CD4-positive, alpha-beta T cell treated with Interleukin-1 beta for 1 hour (primary cell): ENCODE measurements at places on chromosomes 6 and 20.

DNA sequence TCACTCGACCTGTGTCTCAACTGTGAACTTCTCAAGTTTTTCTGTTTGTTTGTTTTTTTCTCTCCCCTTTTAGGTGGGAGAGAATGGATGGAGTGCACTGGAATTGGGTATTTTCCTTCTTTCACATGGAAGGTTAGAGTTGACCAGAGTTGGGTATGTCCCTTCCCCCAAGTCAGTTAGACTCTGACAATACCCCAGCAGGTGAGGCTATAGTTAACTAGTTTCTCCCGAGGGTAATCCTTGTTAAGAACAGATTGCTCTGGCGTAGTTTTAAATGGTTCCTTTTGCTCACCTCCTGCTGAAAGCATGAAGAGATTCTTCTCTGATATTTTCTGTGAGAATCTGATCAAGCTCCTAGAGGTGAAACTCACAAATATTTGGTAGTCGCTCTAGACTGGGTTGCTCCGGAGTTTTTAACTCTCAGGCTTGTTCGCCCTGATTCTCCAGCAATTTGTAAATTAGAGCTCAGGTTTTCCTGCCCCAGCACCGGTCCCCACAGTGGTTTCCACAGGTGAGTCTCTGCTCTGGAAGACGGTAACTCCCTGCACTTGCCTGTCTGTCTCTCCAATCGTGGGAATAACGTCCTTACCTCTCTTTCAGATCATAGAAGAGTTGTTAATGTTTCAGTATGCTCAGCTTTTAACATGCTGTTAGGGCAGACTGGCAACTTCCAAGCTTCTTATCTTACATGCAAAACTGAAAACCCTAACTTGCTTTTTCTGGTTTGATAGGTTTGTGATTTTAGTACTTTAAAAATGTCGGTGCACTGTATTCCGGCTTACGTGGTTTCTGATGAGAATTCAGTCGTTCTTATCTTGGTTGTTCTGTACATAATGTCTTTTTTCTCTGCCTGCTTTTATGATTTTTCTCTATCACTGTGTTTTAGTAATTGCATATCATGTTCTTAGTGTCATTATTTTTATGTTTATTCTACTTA is 111.2 kb upstream of the HIVEP1 start:
- no peak for DNase-seq

GRCh38 chr6:156782691-156783320 is 5.6 kb downstream of the ARID1B start:
- no peak for DNase-seq

DNA sequence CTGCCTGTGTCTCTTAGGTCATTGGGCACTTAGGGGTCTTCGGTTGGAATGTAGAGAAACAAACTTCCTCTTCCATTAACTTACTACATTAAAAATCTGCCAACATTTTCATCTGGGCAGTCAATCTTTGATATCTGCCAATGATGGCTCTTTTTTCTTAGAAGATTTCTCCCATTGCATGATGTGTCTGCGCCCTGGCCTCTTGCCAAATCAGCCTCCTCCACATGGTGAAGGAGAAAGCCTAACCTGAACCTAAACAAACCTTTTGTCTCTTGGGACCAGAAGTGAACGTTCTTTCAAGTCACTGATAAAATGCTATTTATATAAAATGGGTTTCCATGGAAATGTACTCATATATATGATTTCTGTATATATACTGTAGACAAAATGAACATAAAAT is 998.9 kb upstream of the GJE1 start:
- DNase-seq = no peak

DNA sequence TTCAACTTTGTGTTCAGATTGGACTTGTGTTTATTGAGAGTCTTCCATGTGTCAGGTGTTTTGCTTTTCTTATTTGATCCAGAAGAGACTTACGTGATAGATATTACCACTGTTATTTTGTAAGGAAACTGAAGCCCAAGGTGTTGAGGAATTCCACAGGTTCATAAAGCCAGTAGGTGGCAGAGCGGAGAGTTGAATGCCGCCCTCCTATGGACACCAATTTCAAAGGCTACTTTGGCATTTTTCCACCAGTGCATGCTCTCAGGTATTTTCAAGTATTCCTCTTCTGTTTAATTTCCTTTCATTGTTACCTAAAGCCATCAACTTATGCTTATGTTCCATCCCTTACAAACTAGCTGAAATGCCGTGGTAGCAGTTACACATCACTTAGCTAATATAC is 14.0 kb upstream of the COL10A1 start:
- DNase-seq = no peak

- no peak for DNase-seq
These were observed 9.8 kb downstream of the RAET1E start for GRCh38 chr6:149888093-149888492.

DNA sequence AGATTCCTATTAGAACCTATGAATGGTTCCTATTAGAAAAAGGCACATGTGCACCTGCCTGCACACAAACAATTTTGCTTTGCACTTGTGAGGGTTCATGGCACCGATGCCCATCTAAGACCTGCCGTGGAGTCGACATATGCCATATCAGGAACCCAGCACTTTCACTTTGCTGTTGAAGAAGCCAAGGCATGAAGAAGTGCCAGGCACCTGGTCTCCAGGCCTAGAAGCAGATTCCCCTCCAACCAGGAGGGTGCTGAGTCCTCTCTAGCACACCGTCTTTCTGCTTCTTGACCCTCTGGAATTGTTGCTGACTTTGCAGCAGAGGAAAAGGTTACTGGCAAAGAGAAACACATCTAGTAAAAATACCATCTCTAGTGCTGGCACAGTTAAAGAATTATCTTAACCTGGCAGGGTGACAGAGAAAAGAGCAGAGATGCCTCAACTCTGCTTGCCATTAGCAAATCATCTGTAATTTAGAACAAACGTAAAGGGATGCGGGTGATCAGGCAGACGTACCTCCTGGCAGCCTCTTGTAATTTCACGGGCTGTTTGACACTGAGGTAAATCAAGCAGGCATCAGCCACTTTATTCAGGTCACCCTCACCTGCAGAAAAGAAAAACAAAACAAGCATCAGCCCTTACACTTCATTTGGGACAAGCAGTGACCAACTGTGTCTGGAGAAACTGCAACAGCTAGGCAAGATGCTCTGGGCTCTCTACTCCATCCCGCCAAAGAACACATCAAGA is 37.2 kb downstream of the TTI1 start:
- no peak for DNase-seq

GRCh38 chr6:109445382-109445781 is 4.9 kb downstream of the SMPD2 start:
- no peak for DNase-seq

GRCh38 chr6:3345836-3346235 is 87.1 kb downstream of the PSMG4 start:
- no peak for DNase-seq

DNA sequence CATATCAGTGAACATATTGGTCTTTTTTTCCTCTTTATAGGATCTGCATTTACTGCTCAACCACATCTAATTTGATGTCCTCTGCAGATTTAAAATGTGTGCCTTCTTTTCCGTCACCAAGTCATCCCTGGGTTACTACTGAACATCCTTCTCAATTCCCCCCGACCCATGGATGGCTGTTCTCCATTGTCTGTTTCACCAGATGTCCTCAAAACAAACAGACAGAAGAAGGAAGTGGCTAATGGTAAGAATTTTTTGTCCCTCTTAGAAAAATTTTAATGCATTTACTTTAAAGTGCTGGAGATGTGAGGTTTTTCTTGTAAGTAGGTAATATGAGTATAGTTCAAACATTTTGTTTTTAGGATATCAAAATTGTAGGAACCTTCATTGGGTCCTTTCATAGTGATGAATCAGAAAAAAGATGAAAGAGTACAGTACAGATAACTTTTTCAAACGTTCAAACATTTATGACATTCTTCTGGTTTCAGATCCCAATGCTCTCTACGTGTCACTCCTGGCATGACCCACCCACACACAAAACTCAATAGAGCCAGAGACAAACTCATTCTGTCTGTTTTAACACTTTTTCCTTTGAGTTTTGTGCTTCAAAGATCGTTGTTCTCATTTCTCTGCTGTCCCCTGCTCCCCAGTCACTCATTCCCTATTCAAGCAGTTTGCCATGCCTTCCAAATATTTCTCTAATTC is 276.4 kb downstream of the PRL start:
- no peak for DNase-seq

DNA sequence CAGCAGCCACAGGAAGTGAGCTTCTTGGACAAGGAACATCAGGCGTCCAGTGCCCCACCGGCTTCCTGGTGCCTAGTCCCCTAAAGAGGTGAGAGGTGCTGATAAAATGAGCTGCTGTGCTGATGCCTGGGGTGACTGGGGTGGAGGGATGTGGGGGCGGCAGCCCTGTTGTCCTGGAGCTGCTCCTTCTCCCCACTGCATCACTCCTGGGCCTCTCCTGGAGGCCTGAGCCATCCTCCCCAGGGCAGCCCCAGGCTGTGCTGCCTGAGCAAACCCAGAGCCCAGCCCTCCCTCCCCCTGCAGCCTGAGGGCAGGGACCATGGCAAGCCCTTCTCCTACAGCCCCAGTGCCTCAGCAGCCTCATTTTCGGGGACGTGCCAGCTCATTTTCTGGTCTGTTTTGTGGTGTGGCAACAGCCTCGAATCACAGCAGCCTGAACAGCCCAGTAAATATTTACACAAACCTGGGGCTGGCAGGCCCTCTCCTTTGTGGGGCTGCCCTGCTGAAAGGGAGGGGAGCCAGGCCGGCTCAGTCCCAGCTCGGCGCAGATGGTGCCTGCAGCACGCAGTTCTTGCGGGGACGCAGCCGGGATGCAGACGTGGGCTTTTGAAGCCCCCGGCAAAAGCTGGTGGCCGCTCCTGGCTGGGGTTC is 259.9 kb downstream of the DLL1 start:
- no peak for DNase-seq

DNA sequence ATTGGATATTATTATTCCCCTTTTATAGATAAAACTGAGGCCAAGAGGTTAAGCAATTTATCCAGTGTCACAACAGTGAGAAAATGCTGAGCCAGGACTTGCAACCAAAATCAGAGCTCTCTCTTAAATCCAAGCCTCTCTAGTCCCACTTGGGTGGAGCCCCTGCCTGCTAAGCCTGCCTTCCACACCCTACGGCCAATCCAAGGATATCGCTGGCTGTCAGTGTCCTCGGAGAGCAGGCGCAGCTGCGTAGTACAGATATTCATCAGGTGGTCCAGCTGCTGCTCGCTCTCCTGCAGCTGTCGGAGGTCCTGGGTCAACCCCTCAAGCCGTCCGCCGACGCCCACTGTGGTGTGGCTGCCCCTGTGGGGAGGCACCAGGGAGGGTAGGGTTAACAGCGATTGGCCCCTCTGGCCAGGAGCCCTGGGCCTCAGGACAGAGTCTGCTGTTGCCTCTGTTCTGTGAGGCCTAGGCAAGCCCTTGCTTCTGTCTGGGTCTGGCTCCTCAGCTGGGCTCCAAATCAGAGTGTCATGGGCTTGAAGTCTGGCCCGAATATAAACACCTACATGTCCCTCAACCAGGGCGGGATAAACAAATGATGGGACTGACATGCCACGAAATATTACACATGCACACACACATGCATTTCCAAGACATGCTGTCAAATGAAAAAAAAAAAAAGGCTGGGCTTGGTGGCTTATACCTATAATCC is 3.9 kb upstream of the NECAB3 start:
- DNase-seq = no peak
